WTC11 (cell line): ENCODE measurements at places on chromosomes 3 and 15.

GRCh38 chr15:85825719-85826118 is 31.0 kb upstream of the KLHL25 start:
- DNase-seq = no peak

GRCh38 chr15:27260523-27260922 is 289.5 kb downstream of the GABRG3 start:
- DNase-seq = no peak

DNA sequence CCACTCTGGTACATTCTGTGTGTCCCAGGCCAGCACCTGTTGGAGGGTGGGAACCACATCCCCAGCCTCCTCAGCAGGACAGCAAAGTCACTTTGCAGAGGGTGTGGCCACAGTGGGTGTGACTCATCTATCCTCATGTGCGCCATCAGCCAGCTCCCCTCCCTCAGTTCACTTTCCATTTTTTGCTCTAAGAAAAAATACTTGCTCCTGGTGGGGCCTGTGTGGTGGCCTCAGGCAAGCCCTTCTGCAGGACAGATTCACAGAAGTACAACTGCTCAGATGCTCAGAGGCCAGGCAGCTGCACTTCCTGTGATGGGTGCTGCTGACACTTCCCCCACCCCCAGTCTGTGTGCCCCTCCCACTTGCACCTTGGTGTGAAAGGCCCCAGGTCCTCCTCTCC is 78.3 kb upstream of the ALDH1L1 start:
- DNase-seq = no peak

DNA sequence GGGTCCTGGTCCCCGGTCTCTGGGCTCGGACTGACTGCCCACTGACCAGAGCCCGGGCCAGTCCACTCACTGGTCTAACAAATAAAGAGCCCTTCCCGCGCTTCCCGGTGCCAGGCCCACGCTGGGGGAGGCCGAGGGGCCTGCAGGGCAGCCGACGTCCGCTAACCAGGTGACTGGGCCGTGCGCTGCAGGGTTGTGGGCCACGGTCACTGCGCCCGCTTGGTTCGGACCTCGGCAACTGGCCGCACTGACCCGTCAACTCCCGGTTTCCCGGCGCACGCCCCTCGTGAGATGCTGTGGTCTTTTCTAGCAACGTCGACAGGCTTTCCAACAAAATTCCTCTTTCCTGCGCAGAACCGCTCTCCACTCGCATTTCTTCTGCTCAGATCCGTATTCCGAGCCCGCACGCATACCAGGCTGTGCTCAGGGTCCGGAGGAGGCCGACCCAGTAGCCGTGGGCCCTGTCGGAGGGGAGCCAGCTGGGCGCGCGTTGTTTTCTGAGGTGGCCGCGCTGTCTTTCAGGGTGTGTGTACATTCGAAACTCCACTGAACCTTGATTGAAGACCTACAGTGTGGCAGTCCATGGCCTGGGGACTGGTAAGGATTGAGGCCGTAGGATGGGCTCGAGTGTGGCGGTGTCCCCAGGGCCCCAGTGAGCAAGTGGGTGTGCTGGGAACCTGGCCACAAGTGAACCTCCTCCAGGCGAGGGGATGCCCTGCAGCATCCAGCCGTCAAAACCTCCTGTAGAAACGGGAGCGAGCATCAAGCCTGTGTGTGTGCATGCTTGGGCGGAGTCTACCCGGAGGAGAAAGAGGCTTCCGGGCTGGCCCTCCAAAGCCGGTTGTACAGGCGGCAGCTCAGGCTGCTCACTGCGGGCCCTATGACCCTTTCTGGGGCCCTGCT is 875 bp upstream of the NT5DC2 start:
- peak; percentile 49 for DNase-seq

GRCh38 chr3:61804782-61805181 is 243.4 kb downstream of the PTPRG start:
- DNase-seq = no peak

DNA sequence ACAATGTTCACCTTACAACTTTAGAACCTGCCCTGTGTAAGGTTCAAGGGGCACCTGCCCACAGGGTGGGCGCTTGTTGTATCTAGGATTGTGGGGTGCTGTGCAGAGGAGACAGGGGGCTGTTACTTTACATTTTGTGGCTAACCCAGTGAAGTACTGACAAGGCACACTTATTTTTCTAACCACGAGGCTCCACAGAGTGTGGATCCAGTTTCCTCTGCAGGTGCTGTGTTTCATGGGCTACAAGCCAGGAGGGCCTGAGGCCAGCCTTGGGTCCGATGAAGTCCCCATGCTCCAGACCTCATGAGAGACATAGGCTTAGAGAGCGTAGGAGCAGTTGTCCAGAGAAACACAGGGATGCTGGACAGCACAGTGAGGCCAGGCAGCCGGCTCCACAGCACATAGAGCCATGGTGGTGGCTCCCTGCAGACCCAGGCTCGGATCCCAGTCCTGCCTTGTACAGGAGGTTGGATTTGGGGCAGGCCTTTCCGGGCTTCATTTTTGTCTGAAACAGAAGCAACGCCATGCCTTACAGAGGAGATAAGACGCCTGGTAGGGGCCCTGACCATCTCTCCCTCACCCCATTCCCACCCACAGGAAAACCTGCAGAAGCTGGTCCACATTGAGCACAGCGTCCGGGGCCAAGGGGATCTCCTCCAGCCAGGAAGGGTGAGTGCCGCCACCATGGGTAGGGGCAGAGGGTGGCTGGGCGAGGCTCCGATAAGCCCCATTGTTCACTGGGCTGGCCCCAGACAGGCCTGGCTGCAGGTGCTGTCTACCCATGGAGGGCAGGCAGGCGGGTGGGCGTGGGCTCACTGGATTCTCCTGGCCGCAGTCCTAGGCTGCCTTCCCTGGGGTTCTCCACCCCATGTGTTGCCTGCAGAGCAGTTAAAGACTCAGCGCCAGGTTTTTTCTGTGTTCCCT is 40.1 kb upstream of the NR2C2 start:
- no peak for DNase-seq

DNA sequence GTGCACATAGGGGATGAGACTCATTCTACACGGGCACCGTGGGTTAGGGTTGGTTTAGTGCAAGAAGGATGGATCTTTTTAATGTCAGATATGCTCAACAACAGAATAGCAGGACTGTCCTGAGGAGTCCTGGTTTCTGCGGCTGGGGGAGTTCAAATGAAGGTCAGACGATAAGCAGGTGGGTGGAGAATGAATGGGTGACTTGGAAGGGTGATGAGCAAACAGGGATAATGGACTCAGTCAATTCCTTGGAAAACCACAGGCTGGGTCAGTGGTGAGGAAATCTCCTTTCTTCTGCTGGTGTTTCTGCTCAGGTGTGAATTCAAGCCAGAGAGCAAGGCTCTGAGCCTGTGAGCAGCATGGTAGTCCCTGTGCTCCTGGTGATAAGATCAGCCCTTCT is 59.9 kb downstream of the MESD start:
- DNase-seq = no peak

DNA sequence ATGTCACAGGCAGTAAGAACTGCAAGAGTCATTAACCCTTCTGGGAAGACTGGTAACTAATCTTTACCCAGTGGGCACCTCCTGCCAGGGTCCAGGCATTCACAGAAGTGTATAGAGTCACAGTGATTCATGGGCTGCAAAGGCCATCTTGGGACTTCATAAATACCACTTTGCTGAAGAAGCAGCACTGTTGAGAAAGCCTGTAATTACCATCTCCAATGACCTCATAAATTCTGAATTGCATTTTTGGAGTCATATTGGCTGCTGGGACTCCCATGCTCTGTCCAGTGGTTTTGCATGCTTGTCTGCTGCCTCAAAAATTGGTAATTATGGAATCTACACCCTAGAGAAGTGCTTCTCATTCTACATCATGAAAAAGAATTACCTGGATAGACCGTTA is 837.2 kb downstream of the NTRK3 start:
- no peak for DNase-seq

GRCh38 chr15:39624806-39625205 is 43.9 kb downstream of the THBS1 start:
- no peak for DNase-seq

- no peak for DNase-seq
Measured at GRCh38 chr3:30184091-30184810, 422.1 kb upstream of the TGFBR2 start.

DNA sequence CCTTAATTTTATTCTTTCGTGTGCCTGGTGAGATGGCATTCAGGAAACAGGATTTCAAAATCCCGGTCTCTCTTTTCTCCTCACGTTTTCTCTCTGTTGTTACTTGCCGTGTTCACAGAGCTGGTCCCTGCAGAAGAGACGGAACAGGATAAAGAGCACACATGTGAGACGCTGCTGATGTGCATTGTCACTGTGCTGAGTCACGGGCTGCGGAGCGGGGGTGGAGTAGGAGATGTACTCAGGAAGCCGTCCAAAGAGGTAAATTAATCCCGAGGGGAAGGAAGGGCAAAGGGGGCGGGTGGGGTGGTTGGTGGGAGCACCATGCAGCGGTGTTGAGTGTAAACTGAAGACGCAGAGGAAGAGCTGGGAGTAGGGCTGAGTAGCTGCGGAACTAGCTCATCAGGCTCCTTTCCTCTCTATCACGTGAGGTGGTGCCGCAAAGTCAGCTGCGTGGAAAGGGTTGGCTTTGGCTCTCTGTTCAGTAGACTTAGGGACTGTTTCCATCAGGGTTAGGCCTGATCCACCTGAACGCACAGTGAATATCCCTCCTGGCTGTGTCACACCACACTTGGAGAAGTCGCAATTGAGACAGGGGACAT is 164.8 kb upstream of the BHLHE40 start:
- DNase-seq = no peak

DNA sequence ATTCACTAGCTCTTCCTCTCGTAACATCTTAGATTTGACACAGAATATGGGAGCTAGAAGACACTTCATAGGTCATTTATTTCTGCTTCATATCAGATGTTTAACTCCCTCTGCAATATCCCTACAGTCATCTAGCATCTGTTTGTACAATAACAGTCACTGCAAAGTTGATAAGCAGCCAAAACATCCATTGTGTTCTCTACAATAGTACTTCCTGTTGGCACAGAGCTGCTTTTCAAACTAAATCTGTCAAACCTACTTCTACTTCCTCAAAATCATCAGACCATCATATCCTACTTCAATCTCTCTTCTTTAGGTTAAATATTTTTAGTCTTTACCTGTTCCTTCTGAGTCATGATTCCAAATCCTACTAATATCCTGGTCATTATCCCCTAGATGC is 233.2 kb downstream of the FGF12 start:
- no peak for DNase-seq

GRCh38 chr15:42404461-42405235 is 45.3 kb downstream of the CAPN3 start:
- DNase-seq = no peak

- no peak for DNase-seq
Measured at GRCh38 chr3:62445275-62445674, 71.9 kb upstream of the FEZF2 start.

DNA sequence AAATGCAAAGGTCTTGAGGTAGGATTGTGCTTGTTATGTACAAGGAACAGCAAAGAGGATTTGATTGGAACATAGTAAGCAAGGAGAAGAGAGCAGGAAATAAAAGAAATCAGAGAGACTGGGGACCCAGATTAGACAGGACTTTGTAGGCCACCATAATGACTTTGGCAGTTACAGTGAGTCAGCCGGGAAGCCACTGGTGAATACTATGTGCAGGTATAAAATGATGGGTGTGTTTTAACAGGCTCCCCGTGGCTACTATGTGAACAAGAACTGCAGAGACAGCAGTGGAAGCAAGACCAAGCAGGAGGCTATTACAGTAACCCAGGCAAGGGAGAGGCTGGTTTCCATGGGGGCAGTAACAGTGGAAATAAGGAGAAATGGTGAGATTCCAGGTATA is 55.2 kb downstream of the NPTN start:
- no peak for DNase-seq

DNA sequence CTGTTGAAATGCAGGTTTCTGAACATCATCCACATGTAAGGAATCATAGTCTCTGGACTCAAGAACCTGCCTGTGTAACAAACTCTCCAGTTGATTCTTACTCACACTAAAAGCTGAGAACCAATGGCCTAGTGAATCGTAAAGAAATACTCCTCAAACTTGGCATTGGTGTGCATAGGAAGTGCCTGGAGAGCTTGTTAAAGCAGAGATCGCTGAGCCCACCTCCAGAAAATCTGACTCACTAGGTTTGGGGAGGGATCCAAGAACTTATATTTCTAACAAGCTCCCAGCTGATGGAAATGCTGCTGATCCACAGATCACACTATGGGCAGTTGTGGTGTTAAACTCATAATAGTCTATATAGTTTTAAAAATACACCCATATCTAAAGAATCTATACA is 55.8 kb upstream of the LMCD1 start:
- DNase-seq = no peak

DNA sequence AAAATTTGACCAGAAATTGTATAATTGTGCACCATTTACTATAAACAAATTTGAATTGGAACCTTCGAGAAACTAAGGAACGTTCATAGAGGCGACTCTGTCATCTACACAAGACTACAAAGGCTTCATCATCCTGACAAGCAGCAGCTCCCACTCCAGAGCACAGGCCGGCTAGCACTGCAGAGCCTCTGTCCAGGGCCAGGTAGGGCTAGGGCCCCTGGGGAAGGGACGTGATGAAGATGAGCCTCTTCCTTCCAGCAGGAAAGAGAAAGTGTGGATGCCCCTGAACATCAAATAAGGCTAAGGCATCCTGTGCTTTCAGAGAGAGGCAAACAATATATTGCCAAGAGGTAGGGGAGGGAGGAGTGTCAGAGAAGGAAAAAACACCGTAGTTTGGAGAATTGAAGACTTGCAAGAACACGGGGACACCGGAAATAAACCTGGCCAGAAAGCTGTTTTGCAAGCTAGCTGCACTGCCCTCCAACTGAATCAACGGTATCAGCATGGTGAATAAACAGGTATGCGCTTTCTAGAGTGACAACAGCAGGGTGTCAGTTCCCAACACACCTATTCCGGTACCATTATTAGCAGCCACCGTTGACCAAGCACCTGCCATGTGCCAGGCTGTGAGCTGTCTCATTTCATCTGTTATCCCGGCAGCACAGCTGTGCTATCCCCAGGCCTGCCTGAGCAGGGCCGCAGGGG is 12.4 kb downstream of the XXYLT1 start:
- no peak for DNase-seq

DNA sequence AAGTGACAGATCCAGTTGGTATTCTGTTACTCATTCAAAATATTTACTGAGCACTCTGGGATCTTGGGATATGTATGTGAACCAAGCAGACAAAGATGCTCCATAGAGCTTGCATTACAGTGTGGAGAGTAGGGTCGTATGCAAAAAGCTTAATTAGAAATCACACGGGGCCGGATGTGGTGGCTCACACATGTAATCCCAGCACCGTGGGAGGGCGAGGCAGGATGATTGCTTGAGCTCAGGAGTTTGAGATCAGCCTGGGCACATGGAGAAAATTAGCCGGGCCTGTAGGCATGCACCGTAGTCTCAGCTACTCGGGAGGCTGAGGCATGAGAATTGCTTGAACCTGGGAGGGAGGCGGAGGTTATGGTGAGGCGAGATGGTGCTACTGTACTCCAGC is 68.7 kb upstream of the MB21D2 start:
- DNase-seq = no peak

GRCh38 chr3:47578119-47578632 is 489 bp downstream of the CSPG5 start:
- peak; percentile 42 for DNase-seq

DNA sequence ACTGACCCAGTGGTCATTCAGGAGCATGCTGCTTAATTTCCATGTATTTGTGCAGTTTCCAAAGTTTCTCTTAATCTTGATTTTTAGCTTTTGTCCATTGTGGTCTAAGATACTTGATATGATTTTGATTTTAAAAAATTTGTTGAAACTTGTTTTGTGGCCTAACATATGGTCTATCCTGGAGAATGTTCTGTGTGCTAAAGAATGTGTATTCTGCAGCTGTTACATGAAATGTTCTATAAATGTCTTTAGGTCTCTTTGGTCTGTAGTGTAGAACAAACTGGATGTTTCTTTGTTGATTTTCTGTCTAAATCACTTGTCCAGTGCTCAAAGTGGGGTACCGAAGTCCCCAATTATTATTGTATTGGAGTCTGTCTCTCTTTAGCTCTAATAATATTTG is 17.4 kb downstream of the CEP63 start:
- DNase-seq = no peak
